ENCODE measurements at places on chromosomes 16 and 17.

DNA sequence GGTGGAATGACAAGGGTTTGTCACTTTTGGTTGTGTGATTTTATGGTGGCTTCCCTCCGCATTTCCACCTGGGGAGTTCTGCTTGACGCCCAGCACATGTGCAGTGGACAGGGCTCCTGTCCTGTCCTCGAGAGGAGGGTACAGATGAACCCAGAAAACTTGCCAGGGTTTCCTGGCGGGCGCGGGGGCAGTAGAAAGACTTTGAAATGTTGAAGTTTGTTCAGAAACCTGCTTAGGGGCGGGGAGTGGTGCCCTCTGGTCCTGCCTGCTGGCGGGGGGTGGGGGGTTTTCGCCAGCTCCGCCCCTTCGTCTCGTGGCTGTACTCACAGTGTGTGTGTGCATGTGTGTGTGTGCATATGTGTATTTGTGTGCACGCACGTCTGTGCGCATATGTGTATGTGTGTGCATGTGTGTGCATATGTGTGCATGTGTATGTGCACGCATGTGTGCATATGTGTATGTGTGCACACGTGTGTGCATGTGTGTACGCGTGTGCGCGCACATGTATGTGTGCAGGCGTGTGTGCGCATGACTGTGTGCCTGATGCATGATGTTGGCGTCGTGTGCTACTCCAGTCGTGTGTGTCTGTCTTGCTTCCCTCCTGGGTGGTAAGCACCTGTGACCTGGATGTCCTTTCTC is 6.8 kb downstream of the FN3KRP start:
- DNase-seq, result no peak

DNA sequence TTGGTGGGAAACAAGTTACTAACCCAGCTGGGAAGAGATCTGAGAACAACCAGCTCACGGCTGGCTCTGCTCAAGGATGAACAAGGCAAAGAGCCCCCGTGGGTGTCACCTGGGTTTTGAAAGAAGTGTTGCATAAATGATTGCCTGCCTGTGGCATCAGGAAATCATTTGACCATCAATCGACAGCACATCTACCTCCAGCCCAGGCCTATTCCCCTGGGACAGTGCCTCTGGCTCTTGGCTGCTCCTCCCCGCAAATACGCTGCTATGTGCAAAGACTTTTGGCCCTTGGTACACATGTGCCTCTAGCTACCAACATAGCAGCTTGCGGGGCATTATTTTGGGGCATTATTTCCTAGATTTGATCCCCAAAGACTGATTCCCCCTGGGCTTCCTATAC is 39.4 kb upstream of the SMPD3 start:
- DNase-seq, result no peak

- DNase-seq, result no peak
Measured at GRCh38 chr17:59851439-59852375, 41.0 kb downstream of the TUBD1 start.

GRCh38 chr17:39151943-39152818 is 744 bp upstream of the PLXDC1 start:
- no peak for DNase-seq

- DNase-seq, result peak; percentile 80
Measured at GRCh38 chr16:73956587-73957494, 339.8 kb upstream of the PSMD7 start.
